ENCODE measurements at places on chromosomes 5 and 9.

DNA sequence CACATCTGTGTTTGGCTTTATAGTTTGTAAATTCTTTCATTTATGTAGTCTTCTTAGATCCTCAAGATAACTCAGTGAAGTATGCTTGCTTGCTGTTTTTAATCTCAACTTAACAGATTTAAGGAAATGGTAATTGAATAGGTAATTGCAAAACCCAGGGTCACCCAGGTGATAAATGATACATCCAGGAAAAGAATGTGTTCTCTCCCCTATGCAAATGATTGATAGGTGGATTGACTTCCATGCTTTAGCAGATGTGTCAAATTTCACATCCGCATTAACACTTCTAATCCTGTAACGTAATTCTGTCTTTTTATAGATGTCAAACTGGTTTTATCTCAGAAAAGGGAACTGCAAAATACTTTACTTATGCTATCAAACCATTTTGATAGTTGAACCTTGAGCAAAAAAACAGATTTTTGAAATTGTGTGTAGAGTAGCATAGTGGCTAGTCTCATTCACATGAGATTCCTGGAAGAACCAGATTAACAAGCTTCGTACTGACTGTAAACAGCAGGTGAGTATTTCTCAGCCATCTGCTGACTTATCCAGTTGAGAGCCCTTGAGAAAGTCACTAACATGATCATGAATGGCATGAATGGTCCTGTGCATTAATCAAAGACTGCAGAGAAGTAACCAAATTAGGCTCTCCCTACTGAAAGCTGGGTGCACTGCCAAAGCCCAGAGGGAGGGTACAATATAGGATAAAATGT lies 86.7 kb upstream of the PAM start:
- DNase-seq = no peak

DNA sequence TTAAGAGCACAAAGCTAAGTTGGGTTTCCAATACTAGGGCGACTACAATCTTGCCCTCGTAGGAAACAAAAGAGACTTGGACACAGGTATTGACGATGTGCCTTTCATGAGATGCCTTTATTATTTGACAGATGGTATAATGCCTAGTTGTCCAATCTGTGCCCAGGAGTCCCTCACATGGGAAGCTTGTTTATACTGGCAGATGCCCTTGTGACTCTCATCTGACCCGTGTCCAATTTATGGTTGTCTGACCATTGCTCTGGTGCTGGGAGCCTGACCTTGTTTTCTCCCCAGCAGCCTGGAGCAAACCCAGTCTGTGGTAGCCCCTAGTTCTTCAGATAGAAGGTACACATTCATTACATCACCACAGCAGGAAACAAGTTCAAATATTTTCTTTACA lies 511.7 kb downstream of the AGTPBP1 start:
- no peak for DNase-seq

- no peak for DNase-seq
Observed at GRCh38 chr9:124019771-124020519, 8.4 kb downstream of the LHX2 start.

GRCh38 chr9:76475686-76476085 lies 16.7 kb downstream of the GCNT1 start:
- DNase-seq = no peak

DNA sequence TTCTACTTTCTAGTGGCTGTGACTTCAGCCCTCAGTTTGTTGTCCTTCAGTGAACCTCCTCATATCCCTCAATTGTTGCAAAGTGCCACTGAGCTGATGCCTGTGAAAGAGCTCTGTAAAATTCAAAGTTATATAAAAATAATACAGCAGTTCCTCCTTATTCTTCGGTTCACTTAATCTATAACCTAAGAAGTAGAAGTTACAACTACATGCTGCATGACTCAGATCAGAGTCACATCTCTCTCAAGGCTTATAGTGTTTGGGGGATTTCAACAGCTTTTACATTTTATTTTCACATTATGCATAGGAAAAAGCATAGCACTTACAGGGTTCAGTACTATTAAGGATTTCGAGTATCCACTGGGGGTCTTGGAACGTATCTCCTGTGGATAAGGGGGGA lies 25.1 kb upstream of the GCNT1 start:
- no peak for DNase-seq

- DNase-seq = no peak
Observed at GRCh38 chr9:12141422-12141821, 551.8 kb upstream of the TYRP1 start.

DNA sequence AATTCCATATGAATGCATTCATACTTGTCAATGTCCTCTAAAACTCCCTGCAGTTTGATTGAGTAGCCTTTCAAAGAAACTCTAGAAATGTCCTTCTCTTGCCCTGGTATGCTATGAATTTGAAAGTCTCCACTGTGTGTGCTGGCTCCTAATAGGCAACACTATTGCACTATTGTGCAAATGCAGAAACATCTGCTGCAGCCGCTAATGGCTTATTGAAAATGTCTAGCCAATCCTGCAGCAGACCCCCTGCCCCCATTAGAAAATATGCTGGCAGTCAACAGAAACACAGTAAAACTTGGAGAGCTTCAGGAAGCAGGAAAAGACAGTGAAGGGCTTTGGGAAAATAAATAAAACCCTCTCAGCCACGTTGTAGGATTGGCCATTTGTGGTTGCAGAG lies 87.3 kb upstream of the GRAMD2B start:
- DNase-seq = no peak

DNA sequence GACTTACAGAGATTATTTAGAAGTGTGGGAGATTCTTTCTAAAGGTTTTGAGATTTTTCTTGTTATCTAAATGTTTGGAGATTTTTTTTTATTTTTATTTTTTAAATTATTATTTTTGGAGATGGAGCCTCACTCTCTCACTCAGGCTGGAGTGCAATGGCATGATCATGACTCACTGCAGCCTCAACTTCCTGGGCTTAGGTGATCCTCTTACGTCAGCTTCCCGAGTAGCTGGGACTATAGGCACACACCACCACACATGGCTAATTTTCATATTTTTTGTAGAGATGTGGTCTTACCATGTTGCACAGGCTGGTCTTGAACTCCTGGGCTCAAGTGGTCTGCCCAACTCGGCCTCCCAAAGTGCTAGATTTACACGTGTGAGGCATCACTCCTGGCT lies 694.5 kb downstream of the TLE1 start:
- no peak for DNase-seq

GRCh38 chr9:114694719-114695269 lies 12.8 kb upstream of the TEX48 start:
- DNase-seq = no peak

- no peak for DNase-seq
Observed at GRCh38 chr9:132461281-132461896, 51.4 kb downstream of the CFAP77 start.

GRCh38 chr5:100877274-100877673 lies 25.8 kb downstream of the ST8SIA4 start:
- DNase-seq = no peak

- no peak for DNase-seq
Observed at GRCh38 chr9:112838342-112838741, 52.3 kb downstream of the SLC46A2 start.

GRCh38 chr9:120507936-120508510 lies 71.9 kb downstream of the CDK5RAP2 start:
- no peak for DNase-seq

DNA sequence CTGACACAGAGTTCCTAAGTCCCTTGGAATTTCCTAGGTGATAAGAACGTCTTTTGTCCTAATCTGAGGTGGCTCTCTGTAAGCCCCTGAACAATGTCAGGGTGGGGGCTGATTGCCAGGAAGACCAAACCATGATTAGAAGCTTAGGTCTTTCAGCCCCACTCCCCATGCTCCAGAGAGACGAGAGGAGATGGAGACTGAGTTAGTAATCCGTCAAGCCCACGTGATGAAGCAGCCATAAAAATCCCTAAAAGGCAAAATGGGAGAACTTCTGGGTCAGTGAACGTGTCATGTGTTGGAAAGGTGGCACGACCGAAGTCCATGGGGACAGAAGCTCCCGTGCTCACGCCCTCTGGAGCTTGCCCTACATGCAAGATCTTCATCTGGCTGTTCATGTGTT lies 85.6 kb downstream of the RAD23B start:
- no peak for DNase-seq

GRCh38 chr5:61352612-61353156 lies 20.6 kb downstream of the ZSWIM6 start:
- no peak for DNase-seq

- DNase-seq = no peak
Observed at GRCh38 chr9:84357275-84357674, 16.7 kb upstream of the SLC28A3 start.

All from AG04449 (cell line).